ENCODE measurements at places on chromosomes 1 and 21. TPM values are rescaled to one million over a fixed set of nuclear protein-coding genes. Genes with fewer than 3 reads are reported as not detected.

DNA sequence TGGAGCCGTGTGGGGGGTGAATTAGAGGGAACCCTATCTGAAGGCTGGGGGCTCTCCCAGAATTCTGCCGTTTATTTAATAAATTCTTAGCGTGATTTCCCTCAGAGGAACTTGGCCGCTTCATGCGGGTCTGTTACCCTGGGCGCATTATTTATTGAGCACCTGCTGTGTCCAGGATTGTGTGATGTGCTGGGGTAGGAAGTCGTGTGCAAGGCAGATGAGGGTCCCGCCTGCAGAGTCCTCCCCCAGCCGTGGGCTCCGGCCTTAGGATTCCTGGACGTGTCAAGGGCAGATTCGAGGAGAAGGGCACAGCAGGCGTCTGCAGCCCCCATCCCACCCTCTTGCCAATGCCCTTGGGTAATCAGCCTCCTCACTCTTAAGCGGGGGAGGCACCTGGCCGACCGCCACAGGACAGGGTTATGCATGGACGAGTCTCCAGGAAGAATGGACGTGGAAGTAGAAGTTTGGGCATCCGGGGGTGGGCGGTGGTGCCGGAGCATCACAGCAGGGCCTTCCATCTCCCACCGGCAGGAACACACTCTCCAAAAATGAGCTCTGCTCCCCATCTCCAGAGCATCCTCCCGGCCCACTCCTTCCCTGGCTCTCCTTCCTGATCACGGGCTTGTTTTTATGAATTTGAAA lies 233.3 kb upstream of the C1orf174 start:
- DNase-seq, result no peak

GRCh38 chr1:25525361-25525688 lies 18.1 kb upstream of the LDLRAP1 start:
- DNase-seq, result no peak

DNA sequence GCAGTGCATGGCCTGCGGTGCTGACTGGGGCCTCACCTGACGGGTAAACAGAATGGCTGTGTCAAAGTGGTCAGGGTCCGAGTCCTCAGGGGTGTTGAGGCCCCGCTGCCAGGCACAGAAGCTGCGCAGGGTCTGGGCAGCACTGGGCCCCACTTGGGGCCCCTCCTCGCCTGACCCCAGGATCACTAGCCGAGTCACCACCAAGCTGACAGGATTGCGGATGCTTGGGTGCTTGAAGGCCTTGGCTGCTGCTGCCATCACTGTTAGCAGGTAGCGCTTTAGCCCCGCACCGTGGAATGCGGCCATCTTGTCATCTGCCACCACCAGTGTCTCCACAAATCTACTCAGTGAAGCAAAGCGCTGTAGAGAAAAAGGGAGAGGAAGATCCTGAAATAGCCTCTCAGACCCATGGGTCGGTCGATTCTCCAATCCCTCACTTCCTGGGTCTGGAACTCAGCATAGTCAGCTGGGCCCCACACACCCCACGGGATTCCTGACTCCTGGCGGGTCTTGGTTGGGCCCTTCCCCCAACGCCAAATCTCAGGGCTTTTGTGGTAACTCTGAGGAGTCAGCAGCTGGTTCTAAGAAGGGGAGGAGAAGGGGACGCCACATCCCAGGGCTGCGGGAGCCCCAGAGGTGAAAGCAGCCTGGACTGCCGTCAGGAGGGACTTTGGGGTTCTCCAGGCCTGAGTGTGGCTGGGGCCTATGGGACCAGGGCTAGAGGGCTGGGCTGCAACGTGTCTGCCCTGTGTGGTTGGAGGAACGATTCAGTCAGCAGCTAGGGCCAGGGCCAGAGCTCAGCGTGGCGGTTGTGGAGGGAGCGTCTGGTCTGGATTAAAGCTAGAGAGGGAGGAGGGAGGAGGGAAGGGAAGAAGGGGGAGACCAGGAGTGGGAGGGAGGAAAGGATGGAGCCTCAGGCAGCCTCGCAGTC lies 2.1 kb downstream of the ADAMTS4 start:
- peak; percentile 97 for DNase-seq

DNA sequence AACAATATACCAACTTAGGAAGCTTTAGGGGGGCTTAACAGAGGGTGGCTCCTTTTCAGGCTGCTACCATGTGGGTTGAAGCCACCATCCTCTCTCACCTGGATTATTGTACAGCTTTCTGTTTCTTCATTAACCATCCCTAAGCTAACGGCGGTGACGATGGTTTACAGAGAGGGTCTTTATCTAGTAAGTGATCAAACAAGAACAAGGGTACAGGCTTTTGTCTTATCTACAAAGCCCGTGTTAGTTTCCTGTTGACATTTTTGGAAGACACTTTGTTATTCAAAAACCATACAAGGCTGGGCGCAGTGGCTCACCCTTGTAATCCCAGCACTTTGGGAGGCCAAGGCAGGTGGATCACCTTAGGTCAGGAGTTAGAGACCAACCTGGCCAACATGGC lies 20.4 kb downstream of the SLC25A33 start:
- DNase-seq, result no peak

- no peak for DNase-seq
These were observed 548.1 kb downstream of the BRINP3 start for GRCh38 chr1:189929501-189930099.

- DNase-seq, result no peak
These were observed 15.4 kb upstream of the MEF2D start for GRCh38 chr1:156515956-156516355.

DNA sequence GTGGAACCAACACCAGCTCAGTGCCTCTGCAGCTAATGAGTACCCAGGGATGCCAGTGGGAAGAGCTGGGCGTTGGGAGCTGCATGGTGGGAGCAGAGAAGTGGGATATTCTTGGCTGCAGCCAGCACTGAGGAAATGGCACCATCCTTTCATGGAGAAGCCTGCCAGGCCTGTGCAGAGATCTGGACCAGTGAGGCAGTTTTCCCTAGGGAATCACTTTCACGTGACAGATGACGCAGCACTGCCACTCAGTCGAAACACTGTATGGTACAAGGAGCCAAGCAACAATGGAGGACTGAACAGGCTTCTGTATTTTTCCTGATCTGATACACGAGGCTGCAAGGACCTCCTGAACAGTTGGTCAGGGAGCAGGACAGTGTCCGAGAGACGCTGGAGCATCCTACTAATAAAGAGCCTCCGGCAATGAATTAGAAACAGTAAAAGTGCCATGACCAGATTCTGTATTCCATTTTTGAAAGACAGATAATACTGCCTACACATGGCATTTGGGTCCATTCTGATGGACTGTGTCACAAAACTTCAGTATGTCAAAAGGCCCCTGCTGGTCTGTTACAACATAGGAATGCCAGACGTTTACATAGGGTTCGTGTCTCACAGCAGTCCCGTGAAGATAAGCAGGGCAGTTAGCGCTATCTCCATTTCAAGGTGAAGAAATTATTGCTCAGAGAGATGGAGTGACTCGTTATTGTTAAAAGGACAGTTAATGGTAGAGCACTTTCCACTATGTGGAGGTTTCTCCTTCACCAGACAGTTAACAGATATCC lies 44.0 kb upstream of the LMO4 start:
- no peak for DNase-seq

DNA sequence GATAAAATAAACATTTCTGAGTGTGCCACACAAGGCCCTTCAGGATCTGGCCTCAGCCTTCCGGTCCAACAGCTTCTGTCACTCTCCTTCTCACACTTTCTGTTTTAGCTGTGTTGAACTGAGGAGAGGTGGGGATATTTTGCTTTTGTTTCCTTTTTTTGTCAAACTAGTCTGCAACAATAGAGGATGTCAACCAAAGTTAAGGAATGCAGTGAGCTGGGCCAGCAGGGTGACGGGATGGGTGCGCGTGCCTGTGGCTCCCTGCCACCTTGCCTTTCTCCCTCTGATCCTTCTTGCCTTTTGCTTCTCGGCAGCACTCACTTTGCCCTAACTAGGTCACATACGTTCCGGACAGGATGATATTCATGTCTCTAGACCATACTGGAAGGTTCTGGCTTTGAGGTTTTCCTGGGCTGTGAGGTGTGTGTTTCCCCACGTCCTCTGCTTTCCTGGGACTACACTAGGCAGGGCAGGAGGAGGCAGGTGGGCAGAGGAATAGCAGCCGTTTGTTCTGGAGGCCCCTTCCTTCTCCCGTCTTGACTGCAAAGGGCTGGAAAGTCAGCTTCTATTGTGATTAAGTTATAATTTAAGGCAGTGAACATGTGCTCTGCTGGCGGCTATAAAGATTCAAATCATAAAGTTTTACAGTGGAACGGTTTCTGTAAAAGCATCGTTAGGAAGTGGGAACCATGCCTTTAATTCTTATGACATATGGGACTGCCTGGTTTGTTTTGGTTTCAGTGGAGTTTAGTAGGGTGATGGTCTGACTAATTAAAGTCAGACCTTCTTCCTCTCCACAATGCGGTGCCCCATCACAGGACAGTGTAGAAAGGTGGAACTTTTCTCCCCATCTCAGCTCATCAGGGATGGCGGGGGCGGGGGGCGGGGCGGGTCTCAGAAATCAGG lies 67.8 kb downstream of the RNF220 start:
- no peak for DNase-seq

- DNase-seq, result no peak
These were observed 347.1 kb upstream of the PLD5 start for GRCh38 chr1:242871471-242872030.

- no peak for DNase-seq
These were observed 599.0 kb downstream of the AGBL4 start for GRCh38 chr1:49424782-49425181.

DNA sequence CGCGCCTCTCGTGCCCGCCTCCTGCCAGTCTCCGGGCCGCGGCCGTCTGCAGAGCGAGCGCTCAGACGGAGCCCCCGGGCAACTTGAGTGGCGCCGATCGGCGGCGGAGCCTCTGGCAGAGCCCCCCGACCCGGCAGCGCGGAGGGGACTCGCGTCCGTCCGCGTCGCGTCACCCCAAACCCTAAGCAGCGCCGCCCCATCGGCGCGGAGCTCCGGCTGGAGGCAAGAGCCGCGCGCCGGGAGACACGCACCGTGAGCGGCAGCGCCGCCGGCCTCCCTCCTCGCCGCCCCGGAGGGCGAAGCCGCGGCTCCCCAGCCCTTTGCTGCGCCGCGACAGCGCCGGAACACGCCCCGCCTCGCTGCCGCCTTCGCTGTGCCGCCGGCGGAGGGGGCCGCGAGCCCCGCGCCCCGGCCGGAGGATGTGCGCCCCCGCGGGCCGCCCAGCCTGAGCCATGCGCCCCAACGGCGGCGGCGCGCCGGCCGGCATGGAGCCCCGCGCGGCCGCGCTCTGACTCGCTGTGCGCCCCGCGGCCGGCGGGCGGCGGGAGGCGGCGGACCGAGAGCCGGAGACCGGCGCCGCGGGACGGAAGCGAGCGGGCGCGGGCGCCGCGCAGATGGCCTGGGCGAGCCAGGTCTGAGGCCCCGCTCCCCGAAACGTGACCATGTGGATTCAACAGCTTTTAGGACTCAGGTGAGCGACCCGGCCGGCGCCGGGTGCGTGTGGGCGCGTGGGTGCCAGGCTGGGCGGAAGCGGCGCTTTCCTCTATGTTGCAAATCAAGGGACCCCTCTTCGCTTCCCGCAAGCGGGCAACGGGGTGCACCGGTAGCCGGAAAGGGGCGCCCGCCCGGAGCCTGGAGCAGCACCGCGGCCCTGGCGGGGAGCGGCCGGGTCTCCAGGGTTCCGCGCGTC lies 610 bp downstream of the AJAP1 start:
- DNase-seq, result no peak

- DNase-seq, result peak; percentile 87
These were observed 341.5 kb downstream of the KCNH1 start for GRCh38 chr1:210792250-210793102.

GRCh38 chr1:242017580-242018233 lies 18.8 kb upstream of the MAP1LC3C start:
- peak; percentile 44 for DNase-seq

DNA sequence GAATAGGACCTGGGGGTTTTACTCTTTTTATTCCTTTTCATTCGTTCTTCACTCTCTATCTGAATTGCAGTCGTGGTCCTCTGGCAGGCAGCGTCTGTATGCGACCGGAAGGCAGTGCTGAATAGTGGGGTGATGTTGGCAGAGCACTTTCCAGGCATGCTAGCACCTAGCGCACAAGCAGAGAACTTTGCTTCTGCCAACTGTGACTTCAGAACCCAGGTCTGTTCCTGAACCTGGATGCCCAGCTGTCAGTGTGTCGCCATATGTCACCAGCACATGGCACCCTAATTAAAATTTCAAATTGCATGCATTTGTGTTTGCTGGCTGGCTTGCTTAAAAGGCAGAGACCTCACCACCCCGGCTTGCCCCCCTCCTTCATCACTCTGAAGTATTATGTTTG lies 116.2 kb downstream of the NFIA start:
- no peak for DNase-seq

- no peak for DNase-seq
These were observed 76.3 kb downstream of the KRTAP19-8 start for GRCh38 chr21:30962013-30962412.

- DNase-seq, result no peak
These were observed 22.4 kb downstream of the PEX14 start for GRCh38 chr1:10497109-10497508.

- no peak for DNase-seq
These were observed 6.2 kb upstream of the BTG2 start for GRCh38 chr1:203299169-203299568.

DNA sequence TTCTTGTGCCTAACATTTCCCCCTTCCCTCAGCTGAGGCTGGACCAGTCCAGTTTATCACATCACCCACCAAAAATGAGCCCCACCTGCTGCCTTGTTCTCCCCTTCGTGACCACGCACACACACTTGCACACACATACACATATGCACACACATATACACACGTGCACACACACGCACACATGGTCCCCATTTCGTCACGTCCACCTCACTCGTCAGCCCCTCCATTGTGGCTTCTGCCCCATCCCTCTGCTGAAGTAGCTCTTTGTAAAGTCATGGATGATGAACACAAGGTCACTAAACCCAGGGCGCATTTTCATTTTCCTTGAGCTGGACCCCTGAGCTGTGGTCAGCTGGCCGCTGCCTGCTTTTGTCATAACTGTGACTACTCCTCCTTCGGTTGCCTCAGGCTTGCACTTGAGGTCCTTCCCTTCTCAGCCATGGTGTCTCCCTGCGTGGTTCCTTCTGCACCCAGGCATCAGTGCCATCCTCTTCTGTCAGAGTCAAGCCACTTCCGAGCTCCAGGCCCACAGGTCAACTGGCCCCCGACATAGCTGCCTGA lies 93.8 kb downstream of the SYT2 start:
- no peak for DNase-seq

DNA sequence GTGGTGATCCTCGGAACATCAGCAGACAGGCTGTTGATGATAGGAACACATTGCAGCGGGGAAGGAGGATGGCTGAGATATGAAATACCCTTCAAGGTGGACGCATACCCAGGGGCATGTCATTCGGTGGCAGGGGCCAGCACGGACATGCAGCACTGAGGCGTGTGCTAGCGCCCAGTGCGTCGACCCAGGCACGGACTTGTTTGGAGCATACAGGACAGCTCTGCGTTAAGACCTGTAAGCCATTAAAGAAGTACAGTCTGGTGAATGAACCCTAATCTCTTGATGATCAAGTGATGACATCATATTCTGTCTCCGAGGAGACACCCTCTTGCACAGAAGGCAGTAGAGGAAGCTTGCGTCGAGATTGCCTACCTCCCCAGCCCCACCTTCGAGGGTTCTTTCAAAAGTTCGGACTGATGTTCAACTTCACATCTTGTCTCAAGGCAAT lies 63.6 kb upstream of the KIF26B start:
- DNase-seq, result peak; percentile 51

GRCh38 chr21:36584980-36585940 lies 105.3 kb upstream of the CLDN14 start:
- DNase-seq, result no peak

- DNase-seq, result no peak
These were observed 206.2 kb downstream of the GREM2 start for GRCh38 chr1:240405751-240406150.

The C1QTNF12 gene
- total RNA-seq, result not detected

The UMODL1 gene
- 0.48 TPM for total RNA-seq

The ETV3 gene
- 61.6 TPM for total RNA-seq

The LRRC38 gene
- not detected for total RNA-seq

The LCE2B gene
- total RNA-seq, result not detected

The LAD1 gene
- 8.2 TPM for total RNA-seq

Data from umbilical cord (tissue), 2 donors.